ENCODE measurements at places on chromosomes 16 and 17.

DNA sequence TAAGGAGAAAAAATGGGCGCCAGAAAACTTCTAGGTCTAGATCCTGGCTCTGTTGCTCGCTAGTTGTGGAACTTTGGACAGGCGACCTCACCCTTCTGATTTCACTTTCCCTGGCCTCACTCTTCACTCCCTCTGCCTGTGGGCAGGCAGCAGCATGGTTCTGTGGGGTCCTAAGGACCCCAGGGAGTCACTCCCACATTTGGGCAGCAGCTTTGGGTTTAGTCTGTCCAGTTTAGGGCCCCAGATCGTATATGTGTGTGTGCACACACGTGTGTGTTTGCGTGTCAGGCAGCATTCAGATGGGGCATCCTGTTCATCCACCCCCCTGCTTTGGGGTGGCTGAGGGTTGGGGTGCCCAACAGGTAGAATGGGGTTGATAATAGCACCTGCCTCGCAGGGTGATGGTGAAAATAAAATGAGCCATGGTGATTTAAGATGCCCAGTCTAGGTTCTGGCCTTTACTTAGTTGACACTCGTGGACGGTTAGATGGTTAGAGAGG is 102.2 kb downstream of the RAB11FIP4 start:
- no peak for DNase-seq

- no peak for DNase-seq
These were observed 9.8 kb downstream of the CA5A start for GRCh38 chr16:87926246-87927194.

- no peak for DNase-seq
These were observed 3.8 kb downstream of the EMP2 start for GRCh38 chr16:10576390-10577304.

DNA sequence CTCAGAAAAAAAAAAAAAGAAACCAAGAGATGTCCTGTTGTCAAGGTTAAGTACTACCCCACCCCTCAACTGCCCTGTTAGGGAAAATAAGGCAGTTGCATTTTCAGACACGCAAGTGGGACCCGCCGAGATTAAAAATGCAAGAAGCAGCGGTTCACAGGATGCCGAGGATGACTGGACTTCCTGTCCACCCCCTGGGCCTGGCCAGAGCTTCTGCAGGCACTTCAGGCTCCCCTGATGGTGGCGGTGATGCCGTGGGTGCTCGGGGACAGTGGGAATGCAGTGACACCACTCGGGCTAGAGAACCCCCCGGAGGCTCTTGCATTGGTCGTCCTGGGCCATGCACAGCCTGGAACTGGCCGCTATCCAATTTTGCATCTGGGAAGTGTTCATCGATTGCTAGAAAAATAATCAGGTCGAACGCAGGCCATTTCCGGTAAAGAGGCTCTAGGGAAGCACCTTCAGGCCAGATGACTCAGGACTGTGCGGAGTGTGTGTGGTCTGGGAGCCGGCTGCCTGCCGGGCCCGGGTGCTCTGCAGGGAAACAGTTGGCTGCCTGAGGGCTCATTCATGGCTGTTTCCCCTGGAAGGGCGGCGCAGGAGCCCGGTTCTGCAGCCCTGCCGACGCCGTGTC is 13.4 kb upstream of the CRISPLD2 start:
- no peak for DNase-seq

DNA sequence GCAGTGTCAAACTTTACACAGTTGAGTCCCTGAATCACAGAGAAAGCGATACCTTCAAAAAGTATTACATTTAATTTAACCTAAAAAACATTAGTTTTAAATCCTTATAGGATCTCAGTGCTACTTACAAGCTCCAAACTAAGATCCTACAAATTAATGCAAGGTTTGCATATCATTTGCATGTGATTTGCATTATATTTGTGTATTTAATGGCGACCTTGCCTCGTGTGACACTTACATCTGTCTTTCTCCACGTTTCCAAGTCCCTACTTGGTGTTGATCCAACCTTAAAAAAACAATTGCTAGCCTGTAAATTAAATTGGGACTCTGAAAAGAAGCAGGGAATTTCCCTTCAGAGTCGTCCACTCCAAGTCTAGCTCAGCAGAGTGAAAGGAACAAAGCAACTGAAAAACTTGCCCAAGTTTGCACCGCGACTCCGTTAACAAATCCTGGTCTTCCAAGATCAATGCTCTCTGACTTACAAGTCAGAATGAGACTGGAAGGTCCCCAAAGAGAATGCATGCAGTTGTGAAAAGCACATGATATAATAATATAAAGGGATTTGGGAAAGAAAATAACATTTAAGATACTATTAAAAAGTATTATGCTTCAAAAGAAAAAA is 739 bp upstream of the FAM117A start:
- DNase-seq, result no peak

- no peak for DNase-seq
These were observed 2.0 kb upstream of the METRNL start for GRCh38 chr17:83077411-83077810.

- DNase-seq, result no peak
These were observed 9.7 kb downstream of the CX3CL1 start for GRCh38 chr16:57381791-57382534.

- DNase-seq, result no peak
These were observed 498 bp upstream of the PLEKHG4 start for GRCh38 chr16:67278773-67279295.

GRCh38 chr17:82889496-82890338 is 49.9 kb upstream of the ZNF750 start:
- DNase-seq, result no peak

DNA sequence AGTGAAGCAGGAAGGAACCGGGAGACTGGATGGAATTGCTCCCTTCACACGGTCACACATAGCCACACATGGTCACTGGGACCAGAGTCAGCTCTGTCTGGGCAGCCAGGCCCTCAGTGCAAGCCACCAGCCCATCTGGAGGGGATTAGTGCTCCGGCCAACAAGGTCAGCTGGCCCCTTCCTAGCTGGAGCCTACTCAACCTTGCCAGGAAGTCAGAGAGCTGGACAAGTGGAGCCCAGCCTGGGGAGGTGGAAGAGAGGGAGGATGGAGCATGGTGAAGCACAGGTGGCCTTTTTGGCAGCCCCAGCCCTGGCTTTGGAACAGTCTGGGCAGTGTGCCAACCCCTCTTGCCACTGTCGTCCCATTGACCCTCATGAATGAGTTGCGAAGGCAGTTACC is 3.7 kb upstream of the CACNA1G start:
- no peak for DNase-seq
